ENCODE measurements at places on chromosomes 7 and 10. TPM values are rescaled to one million over a fixed set of nuclear protein-coding genes. Genes with fewer than 3 reads are reported as not detected.

- no peak for DNase-seq
Measured at GRCh38 chr7:6071406-6071805, 40.2 kb downstream of the ANKRD61 start.

GRCh38 chr7:23261843-23262452 is 15.4 kb downstream of the GPNMB start:
- DNase-seq, result peak; percentile 84

DNA sequence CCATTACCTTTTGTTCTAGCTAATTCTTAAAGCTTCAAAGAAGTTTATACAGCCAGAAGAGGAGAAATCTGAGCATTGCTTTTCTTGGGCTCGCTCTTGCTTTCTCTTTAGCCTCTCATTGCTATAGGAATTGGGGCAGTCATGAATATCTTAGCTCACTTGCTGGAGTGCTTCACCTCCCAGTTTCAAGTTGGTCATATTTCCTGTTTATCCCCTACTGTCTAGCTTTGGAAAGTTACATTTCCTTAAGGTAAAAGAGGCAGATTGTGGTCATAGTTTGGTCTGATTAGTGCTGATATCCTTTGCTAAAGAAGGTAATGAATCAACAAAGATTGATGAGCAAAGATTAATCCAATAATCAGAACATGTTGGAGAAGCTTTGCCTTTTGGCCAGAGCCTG is 77.7 kb upstream of the GLI3 start:
- DNase-seq, result no peak

DNA sequence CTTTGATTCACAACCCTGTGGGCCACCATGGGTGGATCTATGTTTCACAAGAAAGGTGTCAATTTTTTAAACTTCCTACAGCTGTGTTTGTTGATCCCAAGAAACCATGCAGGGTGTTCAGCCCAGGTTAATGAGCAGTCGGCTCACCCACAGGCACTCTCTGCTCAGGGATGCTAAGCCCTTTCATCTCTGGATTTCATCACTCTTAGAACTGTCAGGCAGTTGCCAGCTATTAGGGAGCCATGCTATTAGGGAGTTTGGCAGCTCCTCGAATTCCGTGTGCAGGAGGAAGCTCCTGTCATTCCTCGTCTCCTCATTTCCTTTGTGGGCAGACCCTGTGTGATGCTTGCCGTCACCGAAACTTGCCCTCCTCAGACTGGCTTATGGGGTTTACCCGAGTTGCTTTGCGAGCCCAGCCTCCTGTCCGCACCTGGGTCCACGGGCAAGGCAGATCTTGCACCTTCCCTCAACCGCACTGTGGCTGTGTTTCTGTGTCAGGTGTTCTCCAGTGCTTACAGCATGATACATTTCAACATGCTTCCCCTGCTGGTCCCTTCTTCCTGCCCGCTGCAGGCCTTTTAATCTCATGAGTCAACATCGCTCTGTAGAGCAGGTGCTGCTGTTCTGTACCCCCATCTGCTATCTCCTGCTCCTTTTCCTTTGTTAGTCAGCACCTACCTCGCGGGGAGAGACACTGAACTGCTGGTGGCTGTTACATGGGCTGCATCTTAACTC is 509.8 kb downstream of the SUGCT start:
- DNase-seq, result no peak

The WEE2 gene
- not detected for total RNA-seq

Measured in spleen (tissue), 13 donors.